ENCODE measurements at places on chromosomes 5 and 9. TPM values are rescaled to one million over a fixed set of nuclear protein-coding genes. Genes with fewer than 3 reads are reported as not detected.

DNA sequence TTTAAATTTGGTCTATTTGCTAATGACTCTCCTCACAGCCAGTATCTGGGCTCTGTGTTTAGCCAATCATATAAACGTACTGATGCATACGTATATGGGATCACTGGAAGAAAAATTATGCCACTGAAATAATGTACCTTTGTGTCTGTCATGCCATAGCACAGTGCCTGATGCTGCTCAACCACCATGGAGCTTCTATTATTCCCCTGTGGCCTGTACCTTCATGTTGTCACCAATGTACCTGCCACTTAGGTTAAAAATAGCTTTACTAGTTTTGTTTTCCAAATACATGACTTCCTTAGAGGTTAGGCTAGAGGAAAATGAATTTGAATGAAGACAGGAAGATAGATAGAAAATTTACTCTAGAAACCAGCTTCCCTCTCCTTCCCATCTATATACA lies 34.6 kb downstream of the HACD4 start:
- no peak for DNase-seq

GRCh38 chr9:86632537-86632936 lies 278.3 kb upstream of the TUT7 start:
- no peak for DNase-seq

DNA sequence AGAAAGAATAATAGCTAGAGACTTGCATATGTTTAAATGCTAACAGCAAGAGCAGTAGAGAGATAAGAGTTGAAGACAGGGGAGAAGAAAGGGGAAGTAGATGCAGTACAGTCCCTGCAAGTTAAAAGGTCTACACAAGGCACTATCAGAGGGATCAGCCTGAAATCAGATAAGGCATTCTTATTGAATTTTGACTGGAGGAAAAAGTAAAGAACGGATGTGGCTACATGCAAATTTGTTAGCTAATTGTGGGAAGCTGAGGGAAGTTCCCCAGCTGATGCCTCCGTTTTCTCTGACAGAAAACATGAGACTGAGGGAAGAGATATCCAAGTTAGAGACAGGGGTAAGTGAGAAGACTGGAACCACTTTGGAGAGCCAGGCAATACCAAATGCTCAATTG lies 12.9 kb upstream of the RHOBTB3 start:
- peak; percentile 51 for DNase-seq

DNA sequence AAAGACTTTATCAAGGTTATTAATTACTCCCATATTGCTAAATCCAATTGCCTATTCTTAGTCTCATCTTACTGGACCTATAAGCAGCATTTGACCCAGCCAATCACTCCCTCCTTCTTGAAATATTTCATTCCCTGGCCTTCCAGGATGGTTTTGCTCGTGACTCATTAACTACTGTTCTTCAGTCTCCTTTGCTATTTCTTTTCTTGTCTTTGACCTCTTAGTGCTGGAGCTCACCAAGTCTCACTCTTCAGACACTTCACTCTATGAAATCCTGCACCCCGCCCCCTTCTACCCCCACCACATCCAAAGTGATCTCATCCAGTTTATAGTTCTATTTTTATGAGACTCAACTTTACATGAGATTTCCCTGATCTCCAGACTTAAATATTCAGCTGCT lies 803.1 kb upstream of the WWC1 start:
- DNase-seq: no peak

GRCh38 chr9:98698856-98699255 lies 9.9 kb downstream of the GABBR2 start:
- DNase-seq: no peak

GRCh38 chr9:72858089-72858912 lies 94.6 kb downstream of the ALDH1A1 start:
- no peak for DNase-seq

GRCh38 chr5:79853676-79854418 lies 137.2 kb downstream of the MTX3 start:
- DNase-seq: peak; percentile 68

GRCh38 chr5:176819476-176819875 lies 9.1 kb downstream of the UNC5A start:
- DNase-seq: no peak

- no peak for DNase-seq
Observed at GRCh38 chr9:127051881-127052595, 70.4 kb downstream of the ANGPTL2 start.

- DNase-seq: no peak
Observed at GRCh38 chr9:117169089-117169621, 245.7 kb downstream of the ASTN2 start.

- no peak for DNase-seq
Observed at GRCh38 chr9:96160168-96160567, 141.8 kb downstream of the HSD17B3 start.

DNA sequence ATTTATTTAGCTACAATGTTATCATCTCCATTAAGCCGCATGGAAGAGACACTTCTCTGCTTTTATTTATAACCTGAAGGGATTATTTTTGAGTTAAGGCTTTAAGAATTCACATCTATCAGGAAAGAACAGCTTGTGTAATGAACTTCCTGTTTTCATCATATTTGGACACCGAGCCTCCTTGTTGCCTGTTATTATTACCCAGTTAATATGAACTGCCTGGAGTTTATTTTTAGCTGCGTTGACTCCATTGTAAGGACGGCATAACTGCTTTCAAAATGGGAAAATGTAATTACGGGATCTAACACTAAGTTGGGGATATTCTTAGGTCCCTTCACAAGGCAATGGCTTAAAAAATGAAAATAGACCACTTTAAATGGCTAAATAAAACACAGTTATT lies 89.0 kb upstream of the NR4A3 start:
- DNase-seq: no peak

- DNase-seq: no peak
Observed at GRCh38 chr9:108467653-108468324, 388.0 kb downstream of the ACTL7B start.

The PCDHGB4 gene
- total RNA-seq: 0.09 TPM

The CARD6 gene
- total RNA-seq: 1.7 TPM

The COL5A1 gene
- 0.16 TPM for total RNA-seq

The OR2V1 gene
- total RNA-seq: not detected
